DND-41 (cell line): ENCODE measurements at places on chromosomes 1 and 21.

- DNase-seq: no peak
Measured at GRCh38 chr1:228004331-228004855, 2.4 kb upstream of the WNT3A start.

DNA sequence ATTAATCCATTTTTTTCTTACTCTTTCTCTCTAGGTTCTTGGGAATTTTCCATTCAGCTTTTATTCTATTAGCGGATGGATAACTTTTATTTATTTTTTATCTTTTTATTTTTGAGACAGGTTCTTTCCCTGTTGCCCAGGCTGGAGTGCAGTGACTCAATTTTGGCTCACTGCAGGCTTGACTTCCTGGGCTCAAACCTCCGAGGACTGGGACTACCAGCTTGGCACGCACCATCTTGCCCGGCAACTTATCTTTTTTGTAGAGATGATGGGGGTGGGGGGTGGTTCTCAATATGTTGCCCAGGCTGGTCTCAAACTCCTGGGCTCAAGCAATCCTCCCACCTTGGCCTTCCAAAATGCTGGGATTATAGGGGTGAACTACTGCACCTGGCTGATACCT is 36.1 kb upstream of the CHIT1 start:
- DNase-seq: no peak

- DNase-seq: no peak
Measured at GRCh38 chr21:14527696-14528652, 18.1 kb downstream of the SAMSN1 start.

- no peak for DNase-seq
Measured at GRCh38 chr1:93172778-93173177, 7.4 kb downstream of the TMED5 start.

DNA sequence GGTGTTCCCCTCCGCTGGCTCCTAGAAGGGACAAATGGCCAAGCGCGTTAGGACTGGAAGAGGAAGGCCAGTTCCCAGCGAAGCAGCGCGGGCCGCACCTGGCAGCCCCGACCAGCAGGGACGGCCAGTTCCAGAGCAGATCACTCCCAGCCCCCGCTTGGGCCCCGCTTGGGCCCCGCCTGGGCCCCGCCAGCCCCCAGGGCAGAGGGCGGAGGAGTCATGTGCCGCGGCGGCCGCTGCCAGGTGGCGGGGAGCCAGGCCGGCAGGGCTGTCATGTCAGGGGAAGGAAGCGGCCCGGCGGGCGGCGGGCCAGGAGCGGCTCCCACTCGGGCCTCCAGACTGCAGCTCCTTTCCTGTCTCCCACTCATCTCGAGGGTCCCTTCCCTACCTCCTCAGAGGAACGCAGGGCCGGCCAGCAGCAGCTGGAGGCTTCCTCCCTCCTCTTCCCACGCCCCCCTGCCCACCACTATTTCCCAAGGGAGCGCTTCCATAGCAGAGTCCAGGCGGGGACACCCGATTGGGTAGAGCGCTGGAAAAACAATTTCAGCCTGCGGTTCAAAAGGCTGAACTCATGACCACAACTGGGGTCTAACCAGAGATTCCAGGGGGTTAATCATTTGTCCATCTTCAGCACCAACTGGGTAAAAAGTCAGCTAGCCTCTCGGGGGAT is 16.5 kb downstream of the ZNF697 start:
- no peak for DNase-seq

DNA sequence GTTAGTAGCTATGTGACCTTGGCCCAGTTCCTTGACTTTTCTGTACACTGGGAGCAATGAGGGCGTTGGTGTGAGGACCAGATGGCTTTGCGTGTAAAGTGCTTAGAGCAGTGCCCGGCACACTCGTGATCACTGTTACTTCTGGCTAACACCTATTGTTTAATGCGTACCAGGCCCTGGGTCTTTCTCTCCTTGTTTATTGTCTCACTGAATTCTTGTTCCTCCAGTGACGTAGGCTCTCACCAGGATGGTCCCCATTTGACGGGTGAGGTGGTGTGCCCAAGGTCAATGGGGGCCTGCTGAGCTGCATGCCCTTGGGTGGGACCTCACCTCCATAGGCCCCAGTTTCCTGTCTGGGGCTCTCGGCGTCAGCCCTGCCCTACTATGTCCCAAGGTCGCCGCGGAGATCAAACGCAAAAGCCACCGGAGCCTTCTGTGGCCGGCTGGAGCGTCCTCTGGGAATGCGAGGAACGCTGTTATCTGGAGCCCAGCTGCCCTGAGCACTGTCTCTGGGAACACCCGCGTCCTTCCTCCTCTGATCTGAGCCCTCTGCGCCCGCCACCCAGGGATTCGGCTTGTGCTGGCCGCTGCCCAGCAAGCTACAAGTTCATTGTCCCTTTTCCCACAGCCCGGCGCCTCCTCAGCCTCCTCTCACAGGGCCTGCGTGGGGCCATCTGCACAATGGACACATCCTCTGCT is 28.9 kb downstream of the ALPL start:
- DNase-seq: no peak
